ENCODE measurements at places on chromosomes 12 and 14. TPM values are rescaled to one million over a fixed set of nuclear protein-coding genes. Genes with fewer than 3 reads are reported as not detected.

OR6C2 gene
- not detected for total RNA-seq

POLE2 gene
- total RNA-seq = 5.3 TPM

DNA sequence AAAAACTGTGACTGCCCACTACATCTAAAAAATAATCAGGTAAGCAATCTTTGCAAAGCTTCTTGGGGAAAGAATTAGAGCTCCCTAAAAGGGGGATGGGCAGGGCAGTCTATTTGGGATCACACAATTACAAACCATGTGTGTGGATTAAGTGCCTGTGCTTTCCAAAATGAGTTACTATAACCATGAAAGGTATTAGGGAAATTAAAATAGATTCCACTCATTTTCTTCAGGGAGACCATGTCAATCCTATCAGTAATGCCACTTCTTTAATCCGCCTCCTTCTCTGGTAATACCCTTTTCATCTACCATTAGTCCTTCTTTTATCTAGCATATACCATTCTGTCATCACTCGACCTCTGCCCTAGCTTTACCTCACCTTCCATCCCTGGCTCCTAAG is 53.7 kb downstream of the PAWR start:
- no peak for DNase-seq

RIMBP2 gene
- 47.7 TPM for total RNA-seq

- DNase-seq = peak; percentile 54
Observed at GRCh38 chr12:6039894-6040601, 84.4 kb downstream of the VWF start.

GRCh38 chr12:133129368-133130037 is 571 bp downstream of the ZNF891 start:
- no peak for DNase-seq

GRCh38 chr12:12380949-12381593 is 24.2 kb downstream of the BORCS5 start:
- no peak for DNase-seq

GRCh38 chr14:104284107-104284592 is 145.8 kb downstream of the KIF26A start:
- no peak for DNase-seq

ZFHX2 gene
- total RNA-seq = 1.2 TPM

GRCh38 chr12:49923880-49924556 is 20.3 kb upstream of the FAIM2 start:
- no peak for DNase-seq

GRCh38 chr12:22105542-22105941 is 59.5 kb downstream of the CMAS start:
- no peak for DNase-seq

TSPAN19 gene
- not detected for total RNA-seq

ESYT1 gene
- 26.5 TPM for total RNA-seq

RBP5 gene
- not detected for total RNA-seq

DNA sequence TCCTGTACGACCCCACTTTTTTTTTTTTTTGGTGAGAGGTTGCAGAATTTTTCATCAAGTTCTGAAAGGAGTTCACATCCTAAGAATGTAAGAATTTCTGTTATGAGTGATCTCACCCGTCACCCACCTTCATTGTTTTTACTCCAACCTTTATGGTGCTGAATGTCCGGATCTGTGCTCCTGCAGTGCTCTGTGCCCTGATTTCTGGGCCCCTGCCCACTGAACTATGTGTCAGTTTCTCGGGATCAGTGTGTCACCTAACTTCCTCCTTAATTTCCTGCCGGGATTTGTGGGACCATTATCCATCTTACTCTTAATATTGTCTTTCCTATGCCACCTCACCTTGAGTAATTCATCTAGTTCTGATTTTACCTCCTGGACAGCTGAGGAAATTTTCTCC is 11.6 kb downstream of the RASSF8 start:
- DNase-seq = no peak

GRCh38 chr14:99148131-99148530 is 123.9 kb downstream of the BCL11B start:
- no peak for DNase-seq

- no peak for DNase-seq
Observed at GRCh38 chr14:105486163-105486973, at the start of gene CRIP1. TSS of gene CRIP1 (plus strand) at chr14:105486886. CDS start at chr14:105487260, 374 bp downstream.

DNA sequence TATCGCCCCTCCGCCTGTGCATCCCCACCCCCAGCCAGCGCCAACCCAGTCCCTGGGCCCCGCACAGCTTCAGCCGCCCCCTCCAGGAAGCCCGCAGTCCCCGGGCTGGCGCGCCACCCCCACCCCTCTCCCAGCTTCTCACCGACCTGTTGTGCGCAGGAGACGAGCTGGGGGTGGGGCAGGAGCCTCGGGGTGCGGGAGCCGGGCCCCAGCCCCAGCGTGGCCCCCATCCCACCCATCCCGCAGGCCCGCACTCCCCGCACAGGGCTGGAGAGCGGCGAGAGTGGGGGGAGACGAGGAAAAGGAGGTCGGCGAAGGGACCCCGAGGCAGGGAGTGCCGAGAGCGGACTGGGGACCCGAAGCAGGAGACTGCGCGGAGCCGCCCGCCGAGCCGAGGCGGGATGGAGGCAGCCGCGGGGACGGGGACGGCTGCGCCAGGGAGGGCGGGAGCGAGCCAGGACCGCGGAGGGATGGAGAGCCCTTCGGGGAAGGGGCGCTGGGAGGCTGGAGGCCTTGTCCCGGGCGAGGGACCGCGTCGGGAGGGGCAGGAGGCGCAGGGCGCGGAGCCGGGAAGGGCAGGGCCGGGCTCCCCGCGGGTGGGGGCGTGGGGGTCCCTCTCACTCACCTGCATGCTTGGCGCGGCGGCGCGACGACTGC is 498 bp downstream of the PIANP start:
- no peak for DNase-seq

DNA sequence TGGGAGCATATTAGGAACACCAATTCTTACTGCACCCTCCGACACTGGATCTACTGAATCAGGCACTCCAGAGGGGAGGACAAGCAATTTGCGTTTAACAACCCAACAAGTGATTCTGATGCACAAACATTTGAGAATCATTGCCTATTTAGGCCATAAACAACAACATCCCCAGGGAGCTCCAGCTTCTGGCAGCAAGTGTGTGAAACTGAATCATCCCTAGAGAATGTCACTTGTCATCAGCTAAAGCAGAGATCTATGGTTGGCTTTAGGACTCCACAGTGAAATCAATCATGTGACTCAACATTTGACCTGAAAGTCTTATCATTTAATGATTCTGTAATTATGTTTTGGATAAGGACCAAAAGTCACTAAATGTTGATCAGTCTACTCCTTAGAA is 505.0 kb upstream of the FLRT2 start:
- DNase-seq = no peak

GRCh38 chr12:29627221-29627620 is 129.7 kb upstream of the OVCH1 start:
- DNase-seq = no peak

DNA sequence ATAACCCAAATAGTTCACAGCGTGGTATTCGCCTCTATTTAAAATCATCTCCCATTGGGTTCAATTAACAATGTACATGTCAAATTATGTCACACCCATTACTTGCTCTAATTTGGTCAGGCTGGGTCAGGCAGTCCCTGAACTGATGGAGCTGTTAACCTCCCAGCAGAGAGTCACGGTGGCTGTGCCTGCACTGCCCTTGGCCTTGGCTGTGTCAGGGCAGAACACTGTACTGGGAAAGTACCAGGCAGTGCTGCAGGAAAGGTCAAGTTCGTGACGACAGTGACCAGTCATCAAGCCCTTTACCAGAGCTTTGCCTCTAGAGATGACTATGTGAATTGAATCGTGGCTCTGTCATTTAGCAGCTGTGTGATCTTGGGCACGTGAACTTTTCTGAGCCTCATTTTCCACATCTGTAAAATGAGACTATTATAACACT is 100.0 kb downstream of the ARF6 start:
- no peak for DNase-seq

- no peak for DNase-seq
Observed at GRCh38 chr12:10982244-10982643, 4.5 kb downstream of the TAS2R50 start.

DNA sequence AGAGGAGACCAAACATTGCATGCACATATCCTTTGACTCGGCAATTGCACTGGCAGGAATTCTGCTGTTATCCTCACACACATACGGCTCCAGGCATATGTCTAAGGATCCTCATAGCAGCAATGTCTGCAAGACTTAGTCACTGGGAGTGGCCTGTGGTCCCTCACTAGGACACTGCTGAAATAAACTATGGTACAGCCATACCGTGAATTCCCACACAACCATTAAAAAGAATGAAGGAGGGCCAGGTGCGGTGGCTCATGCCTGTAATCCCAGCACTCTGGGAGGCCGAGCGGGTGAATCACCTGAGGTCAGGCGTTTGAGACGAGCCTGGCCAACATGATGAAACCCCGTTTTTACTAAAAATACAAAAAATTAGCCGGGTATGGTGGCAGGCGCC is 105.1 kb downstream of the ZFP36L1 start:
- DNase-seq = no peak

GRCh38 chr14:53380052-53380866 is 227.1 kb upstream of the DDHD1 start:
- DNase-seq = no peak

DNA sequence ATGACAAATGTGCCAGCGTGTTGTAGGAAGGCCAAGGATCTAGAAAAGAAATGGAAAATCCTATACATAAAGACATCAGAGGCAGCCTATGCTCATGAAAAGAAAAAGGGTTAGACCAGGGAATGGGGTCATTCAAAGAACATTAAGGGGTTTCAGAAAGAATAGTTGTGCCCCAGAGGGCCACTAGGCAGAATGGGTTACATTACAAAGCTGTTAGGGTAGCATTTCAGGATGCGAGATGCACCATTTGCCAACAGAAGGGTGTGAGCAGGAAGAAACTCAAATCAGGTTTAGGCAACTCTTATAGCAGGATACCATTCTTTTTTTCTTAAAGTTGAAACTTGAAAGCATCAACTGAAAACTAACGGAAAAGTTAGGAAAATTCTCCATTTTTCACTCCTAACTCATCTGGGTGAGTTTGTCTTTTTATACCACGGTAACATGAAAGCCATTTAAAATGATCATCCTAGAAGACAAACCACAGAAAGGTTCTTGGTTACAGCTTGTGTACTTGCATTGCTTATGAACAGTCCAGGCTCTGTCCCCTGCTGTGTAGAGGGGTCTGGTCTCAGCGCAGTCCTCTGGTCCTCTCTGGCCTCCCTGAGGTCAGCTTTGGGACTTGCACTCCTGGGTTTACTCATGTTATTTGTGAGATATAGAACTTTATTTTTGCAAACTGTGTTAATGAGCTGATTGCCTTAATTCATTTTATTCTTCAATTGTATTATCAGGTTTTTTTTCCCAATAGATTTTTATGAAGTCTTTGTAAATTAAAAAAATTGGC is 209.1 kb downstream of the DACT1 start:
- DNase-seq = no peak

DNA sequence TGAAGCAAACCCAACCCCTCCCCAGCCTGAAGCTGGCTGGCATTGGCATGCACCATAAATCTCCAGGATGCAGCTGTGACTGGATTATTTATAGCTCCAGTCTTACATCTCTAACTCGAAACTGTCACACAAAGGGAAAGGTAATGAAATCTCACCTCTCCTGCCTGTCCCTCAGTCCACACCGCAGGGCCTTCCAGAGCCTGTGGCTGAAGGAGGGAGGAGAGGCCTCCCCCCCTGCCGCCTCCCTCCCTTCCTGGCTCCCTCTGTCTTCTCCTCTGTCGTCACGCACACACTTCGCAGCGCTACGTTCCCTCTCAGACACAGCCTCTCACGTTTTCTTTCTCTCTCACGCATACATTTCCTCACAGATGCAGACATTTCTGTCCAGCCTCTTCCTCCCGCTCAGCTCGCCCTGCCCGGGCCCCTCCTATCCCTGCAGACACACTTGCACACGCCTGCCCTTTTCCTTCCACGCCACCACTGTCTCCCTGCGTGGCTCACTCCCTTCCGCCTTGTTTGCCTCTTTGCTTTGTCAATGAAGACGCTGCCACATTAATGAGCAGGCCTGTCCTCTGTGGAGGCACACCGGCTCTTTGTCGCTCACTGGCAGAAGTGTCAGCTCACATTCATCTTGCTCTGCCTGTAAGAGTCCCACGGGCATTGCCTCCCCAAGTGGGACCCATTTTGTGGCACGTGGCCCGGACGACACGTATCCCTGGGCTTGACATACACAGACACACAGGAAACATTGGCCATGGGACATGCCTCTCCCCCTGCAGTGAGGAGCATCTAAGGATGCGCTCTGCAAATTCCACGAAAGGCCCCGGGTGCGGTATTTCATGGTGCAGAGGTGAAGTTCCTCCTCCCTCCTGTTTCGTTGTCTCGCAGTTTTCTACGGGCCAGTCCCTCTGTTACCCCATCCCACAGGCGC is 27.9 kb downstream of the IRF2BPL start:
- DNase-seq = no peak

GRCh38 chr14:71247106-71247505 is 339.8 kb downstream of the PCNX1 start:
- no peak for DNase-seq

TGM1 gene
- total RNA-seq = 0.82 TPM

- DNase-seq = peak; percentile 20
Observed at GRCh38 chr12:67069451-67070306, 199.5 kb upstream of the CAND1 start.
